ENCODE measurements at places on chromosomes 1 and 21. TPM values are rescaled to one million over a fixed set of nuclear protein-coding genes. Genes with fewer than 3 reads are reported as not detected.

Gene RIPPLY3
- total RNA-seq, result not detected

GRCh38 chr1:92808381-92808780 lies 23.5 kb upstream of the RPL5 start:
- DNase-seq, result no peak

Gene PATJ
- total RNA-seq, result 26.9 TPM

Gene FAM163A
- 0.34 TPM for total RNA-seq

Gene SH2D2A
- total RNA-seq, result 0.84 TPM

Gene S100A5
- not detected for total RNA-seq

GRCh38 chr1:12064073-12064969 lies 1.2 kb downstream of the TNFRSF8 start:
- DNase-seq, result no peak

Gene RNF186
- not detected for total RNA-seq

Gene B3GALT2
- total RNA-seq, result 1.2 TPM

DNA sequence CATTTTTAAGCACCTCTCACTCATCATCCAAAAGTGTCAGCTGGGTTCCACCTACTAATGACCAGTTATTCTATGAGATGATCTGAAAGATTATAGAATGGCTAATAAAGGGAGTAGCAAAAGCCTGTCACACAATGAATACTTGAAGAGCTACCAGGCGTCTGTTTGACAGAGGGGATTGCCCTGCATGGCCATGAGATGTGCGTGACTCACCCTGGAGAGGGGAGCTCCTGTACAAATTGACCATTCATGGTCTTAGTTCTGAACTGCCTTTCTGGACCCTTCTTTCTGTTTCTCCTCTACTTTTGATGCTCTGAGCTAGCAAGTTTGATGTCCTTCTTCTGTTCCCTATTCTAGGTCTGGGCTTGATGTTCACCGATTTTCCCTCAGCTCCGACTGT lies 85.2 kb upstream of the ABCD3 start:
- DNase-seq, result no peak

Gene PRAMEF15
- not detected for total RNA-seq

Gene CYP4Z1
- total RNA-seq, result 1.7 TPM

DNA sequence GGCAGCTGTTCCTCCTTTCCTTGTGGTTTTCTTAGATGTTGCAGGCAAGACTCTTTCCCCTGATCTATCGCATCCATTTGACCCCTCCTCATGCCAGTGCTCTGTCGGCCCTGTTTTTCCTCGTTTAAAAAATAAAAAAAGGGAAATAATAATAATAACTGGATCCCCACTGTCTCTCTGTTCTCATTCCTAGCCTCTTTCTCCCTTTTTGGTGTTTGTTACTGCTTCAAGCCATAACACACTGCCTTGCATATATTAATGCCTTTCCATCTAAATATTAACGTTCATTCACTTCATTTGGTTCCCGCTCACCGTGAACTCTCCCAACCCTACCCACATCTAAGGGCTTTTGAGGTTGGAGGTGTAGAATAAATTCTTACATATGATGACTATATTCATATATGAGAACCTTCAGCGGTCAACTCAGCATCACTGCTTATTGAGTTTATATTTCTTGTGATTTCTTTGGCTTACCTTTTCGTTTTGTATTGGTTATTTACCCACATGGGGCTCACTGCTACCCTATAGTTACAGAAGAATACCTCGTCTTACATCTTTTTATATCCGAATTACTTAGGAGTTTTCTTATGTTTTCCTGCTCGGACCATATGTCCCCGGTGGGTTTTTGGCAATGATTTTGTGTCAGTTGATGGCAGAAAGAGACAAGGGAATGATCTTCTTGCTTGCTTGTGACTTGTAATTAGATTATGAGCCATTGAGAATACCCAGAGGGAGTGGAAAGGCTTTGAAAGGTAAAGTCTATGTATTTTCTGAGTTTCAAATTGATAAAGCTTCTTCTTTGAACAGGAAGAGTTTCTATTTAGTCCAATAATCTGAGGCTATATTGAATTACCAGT lies 805 bp downstream of the ATG4C start:
- no peak for DNase-seq

GRCh38 chr1:94254073-94254810 lies 16.9 kb upstream of the ARHGAP29 start:
- DNase-seq, result no peak

- no peak for DNase-seq
These were observed 59.6 kb upstream of the MACF1 start for GRCh38 chr1:39144924-39145323.

DNA sequence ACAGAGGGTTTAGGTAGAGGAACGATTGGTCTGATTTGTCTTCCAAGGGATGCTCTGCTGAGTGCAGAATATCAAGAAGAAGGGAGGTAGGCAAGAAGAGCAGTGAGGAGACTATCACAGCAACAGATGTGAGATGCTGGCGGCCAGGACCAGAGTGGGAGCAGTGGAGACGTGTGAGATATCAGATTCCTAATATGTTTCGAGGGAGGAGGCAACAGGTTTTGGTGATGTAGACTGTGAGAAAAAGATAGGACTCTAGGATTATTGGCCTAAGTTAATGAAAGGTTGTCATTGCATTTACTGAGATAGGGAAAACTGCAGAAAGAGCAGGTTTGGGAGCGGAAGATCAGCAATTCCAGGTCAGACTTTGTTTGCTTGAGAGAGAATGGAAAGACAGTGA lies 182.9 kb downstream of the FMN2 start:
- DNase-seq, result no peak

DNA sequence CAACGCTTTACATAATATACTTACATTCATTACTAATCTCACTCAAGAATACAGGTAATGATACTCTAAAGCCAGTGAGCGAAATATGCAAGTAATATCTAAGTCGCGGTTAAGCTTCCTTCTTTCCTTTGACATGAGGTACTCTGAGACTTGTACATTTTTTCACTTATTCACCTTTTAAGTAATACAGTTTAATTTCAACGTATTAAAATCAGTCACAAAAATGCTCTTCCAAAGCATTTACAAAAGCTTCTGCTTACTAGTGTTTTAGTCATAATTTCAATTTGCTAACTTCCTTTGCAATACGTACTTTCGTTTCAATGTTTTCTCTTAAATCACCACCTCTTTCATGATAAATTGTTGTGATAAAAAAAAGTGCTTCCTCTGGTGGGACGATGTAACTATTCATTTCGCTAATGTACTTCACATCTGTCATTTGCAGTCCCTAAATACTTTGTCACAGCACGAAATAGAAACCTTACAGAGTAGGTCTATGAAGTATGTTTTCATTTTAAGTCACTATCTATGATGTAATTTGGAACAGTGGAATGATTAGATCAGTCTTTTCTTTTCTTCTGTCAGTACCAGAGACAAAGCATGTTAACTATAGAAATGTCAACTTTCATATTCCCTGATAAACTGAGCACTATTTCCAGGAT lies 34.0 kb upstream of the ADGRL4 start:
- DNase-seq, result no peak

Gene ZMYND12
- total RNA-seq, result 1.7 TPM

DNA sequence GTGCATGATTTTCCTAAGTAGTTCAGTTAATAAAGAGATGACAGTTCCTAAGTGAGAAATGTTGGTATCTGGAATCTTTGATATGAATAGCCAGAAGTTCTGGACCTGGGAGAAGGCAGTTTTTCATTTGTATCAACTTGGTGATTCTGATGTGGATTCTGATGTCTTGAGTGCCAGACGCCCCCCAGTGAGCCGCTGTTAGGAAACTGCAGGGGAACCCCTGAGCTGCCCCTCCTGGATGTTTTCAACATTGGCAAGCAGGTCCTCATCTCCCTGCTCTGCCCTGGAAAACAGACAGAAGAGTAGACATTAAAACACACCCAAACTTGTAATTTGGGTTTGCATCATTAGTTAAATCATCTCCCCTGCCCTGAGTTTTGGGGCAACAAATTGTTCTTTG lies 7.4 kb downstream of the ETS2 start:
- no peak for DNase-seq

Gene TENT5C
- 2.1 TPM for total RNA-seq

- no peak for DNase-seq
These were observed 13.2 kb upstream of the SLC2A1 start for GRCh38 chr1:42971841-42972291.

Gene RNU1-3
- total RNA-seq, result not detected

DNA sequence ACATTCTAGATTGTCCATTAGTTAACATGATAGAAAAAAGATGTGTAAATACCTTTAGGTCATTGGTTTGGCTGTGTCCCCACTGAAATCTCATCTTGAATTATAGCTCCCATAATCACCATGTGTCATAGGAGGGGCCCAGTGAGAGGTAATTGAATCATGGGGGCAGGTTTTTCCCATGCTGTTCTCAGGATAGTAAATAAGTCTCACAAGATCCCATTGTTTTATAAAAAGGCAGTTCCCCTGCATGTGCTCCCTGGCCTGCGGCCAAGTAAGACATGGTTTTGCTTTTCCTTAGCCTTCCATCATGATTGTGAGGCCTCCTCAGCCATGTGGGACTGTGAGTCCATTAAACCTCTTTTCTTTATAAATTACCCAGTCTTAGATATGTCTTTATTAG lies 32.5 kb upstream of the SLC44A5 start:
- DNase-seq, result no peak

- DNase-seq, result no peak
These were observed 80.8 kb downstream of the PIK3CD start for GRCh38 chr1:9732123-9732971.

GRCh38 chr1:6099787-6100765 lies 54.4 kb downstream of the KCNAB2 start:
- DNase-seq, result no peak

- no peak for DNase-seq
These were observed 221.1 kb downstream of the NPHP4 start for GRCh38 chr1:5770981-5771765.

DNA sequence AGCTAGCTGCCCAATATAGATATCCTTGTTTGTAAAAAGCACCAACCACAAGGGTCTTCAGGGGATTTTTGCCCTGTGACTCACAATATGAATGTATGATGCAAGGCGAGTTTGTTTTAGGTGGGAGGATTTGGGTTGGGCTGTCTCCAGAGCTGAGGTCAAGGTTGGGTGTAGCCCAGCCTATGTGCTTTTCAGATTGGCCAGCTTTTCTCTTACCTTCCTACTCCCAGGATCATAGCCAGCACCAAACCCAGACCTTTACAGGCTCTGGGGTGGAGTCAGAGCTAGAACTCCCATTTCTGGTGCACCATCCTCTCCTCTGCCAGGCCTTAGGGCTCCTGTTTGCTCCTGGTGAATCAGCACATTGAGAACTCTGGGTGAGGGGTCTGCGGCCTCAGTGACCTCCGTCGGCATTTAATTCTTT lies 55.6 kb upstream of the GCLM start:
- no peak for DNase-seq

Gene CD52
- total RNA-seq, result 14.0 TPM

Gene SIM2
- total RNA-seq, result not detected

GRCh38 chr1:201266774-201267173 lies 16.5 kb upstream of the PKP1 start:
- no peak for DNase-seq

Gene EPB41
- total RNA-seq, result 18.8 TPM

DNA sequence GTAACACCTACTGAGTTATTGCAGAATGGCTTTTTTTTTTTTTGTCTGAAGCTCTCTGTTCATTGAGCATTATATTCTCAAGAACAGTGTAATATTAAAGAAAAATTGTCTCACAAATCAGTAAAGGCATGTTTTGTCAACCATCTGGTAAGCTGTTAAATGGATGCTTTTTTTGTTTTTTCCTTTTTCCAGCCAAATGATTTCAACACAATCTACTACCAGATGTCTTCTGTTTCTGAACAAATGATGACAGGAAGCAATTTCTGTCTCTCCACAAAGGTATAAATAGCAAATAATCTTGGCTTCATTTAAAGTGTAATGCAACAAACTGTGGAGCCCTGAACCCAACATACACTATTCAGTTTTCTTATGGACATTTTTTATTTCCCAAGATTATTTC lies 78.6 kb upstream of the RGS2 start:
- DNase-seq, result no peak

DNA sequence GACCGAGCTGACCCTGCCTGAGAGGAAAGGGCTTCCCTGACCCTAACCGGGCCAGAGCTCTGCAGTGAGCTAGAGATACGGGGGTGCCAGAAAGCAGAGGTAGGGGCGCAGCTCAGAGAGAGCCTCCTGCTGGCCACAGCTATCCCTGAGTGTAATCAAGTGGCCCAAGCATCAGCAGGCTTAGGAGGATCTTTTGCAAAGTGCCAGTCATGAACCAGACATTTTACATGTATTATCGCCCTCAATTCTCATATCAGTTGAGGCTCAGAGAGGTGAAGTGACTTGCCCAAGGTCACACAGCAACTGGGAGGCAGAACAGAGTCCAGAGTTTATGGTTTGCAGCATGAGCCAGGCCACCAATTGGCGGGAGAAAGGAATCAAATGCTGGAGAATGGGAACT lies 7.0 kb upstream of the ID3 start:
- no peak for DNase-seq

GRCh38 chr1:111475701-111476100 lies 1.9 kb downstream of the C1orf162 start:
- DNase-seq, result peak; percentile 39

DNA sequence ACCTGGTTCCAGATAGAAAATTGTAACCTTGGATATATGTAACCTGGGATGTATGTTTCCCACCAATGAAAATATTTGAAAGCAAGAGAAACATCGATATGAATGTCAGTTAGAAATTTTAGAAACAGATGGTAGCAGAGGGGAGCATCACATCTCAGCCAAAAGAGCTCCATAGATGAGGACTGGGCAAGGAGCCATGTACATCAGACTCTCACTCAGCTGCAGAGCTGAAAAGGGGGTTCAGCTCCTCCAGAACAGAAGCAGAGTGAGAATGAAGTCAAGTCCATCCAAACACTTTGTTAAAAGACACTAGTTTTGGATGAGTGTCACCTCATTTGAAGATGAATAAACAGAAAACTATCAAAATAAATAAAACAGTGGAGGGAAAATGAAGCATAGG lies 202.4 kb downstream of the HMCN1 start:
- DNase-seq, result no peak

DNA sequence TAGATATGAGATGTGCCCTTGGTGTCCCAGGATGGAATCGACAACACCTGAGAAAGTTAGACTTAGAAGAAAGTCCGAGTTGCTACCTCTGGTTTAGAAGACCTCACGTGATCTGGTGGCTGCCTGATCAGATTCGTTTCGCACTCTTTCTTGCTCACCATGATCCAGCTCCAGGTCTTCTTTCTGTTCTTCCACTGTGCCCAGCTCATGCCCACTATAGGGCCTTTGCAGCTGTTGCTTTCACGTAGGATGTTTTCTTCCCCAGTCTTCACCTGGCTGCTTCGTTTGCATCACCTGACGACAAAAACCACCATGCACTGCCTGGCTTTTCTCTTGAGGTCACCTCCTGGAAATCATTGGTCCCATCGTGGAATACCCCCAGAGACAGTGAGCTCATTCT lies 311.1 kb downstream of the PRDM2 start:
- no peak for DNase-seq

Gene RHCE
- 0.17 TPM for total RNA-seq

GRCh38 chr1:200207711-200208126 lies 180.2 kb downstream of the NR5A2 start:
- no peak for DNase-seq

Gene STIL
- 2.5 TPM for total RNA-seq

DNA sequence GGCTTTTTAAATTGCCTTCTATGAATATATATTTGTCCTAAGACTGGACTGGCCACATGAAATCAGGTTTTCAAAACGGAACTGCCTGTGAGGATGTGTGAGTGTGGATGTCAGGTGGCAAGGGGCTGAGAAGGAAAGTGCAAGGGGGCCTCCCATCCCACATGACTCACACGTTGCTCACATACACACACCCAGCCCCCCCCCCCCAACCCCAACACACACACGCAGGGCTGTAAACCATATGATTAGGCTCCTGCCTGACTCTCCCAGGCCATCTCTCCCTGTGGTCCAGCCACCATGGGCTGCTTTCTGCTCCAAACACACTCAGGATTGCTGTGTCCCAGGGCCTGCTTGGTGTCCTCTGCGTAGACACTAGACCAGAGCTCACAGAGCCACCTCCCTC lies 22.4 kb downstream of the DEGS1 start:
- DNase-seq, result no peak

Data from esophagus muscularis mucosa (tissue), 4 donors.